ENCODE measurements at places on chromosomes 12 and 14.

- DNase-seq: no peak
These were observed 116.6 kb downstream of the BCL11B start for GRCh38 chr14:99155173-99156089.

DNA sequence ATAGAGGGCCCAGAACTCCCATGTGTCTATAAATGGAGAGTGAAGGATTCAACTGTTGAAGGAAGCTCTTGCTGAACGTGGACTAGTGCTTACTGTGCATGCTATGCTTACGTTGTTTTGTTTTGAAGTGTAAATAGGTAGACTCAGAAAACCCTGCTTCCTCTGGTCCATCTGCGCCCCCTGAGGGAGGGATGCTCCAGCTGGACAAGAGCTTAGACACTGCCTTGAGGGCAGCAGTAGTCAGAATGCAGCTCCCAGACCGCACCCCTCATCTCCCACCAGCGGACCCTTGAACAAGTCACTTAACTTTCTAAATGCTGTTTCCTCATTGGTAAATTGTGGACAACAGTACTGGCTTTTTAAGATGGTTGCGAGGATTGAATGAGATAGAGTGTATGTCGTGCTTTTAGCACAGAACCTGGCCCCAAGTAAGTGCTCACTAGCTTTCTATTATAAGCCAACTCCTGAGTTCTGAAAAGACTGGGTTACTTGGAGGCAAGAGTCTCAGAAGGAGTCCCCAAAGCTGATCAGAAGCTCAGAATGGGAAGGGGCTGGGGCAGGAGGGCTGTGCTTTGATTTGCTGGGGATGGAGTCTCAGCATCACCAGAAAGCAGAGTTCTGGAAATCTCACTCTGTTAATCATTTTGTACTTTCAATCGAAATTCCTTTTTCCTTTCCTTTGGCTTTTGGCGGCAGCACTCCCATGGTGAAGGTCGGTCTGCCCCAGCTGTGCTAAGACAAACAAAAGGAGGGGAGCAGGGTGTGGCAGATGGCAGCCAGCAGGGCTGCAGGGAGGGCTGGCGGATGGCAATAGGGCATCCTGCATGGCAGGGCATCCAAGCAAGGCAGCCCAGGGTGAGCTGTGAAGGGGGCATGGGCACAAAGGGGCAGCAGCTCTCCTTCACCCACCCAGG, 15.6 kb downstream of the AGAP2 start:
- no peak for DNase-seq

DNA sequence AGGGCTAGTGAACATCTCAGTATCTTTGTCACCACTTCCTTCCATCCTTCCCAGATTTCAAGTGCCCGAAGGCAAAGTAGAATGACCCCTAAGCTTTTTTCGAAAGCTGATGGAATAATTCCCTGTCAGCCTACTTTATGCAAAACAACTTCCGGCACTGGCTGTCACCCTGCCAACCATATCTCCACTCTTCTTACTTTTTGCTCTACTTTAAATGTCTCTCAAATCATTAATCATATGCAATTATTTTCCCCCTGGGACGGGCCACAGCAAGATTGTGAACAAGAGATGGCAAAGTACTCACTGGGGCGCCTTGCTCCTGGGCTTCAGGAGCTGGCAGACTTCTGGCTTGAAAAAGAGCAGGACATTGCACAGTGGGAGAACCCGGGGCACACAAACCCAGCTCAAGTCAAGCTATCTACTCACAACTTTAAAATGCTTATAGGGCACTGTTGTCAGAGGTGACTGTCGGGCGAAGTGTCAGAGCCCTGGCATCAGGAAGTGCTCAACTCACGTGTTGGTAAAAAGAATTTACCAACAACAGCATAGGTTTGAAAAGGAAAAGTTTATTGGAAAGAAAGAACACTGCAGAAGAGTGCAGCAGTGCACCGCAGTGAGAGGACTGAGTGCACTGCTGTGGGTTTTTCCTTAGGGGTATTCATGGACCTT, 373.5 kb downstream of the PAWR start:
- no peak for DNase-seq

GRCh38 chr14:99012703-99013102, 259.3 kb downstream of the BCL11B start:
- DNase-seq: no peak

DNA sequence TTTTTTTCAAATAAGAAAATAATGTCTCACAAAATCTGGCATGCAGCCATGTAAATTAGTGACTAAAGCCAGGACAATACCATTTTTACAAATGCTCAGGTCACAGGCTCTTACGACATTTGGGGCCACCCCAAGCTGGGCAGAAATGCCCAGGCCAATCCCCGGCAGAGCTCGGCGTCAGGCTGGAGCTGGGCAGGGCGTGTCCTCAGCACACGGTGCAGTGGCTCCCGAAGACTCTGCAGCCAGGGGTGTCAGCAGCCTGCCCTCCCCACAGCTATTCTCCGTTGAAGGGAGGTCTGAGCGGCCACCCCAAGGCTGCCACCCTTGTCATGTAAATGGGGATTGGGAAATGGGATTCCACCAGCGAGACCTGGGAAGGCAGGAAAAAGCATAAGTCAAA, 158.6 kb downstream of the DICER1 start:
- DNase-seq: no peak

DNA sequence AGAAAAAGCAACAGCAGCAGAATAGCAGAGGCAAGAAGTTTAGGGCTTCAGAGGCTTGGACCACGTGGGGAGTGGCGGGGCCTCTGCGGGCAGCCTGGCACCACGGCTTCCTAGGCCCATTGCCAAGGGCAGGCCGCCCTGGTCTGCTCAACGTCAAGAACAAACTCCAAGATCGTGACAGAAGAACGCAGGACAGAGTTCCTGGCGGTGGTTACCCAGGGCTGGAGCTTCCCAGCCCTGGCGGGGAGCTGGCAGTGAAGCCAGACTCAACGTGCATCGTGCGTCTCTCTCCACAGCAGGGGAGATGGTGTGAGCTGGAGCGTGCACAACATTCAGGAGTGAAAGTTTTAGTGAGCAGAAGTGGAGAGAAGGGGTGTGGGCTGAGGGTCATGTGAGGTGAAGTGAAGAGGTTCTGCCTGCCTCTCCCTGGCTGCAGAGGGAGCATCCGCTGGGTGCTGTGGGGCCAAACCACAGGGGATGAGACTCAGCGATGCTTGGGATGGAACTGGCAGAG, 13.9 kb upstream of the CACNA2D4 start:
- no peak for DNase-seq

DNA sequence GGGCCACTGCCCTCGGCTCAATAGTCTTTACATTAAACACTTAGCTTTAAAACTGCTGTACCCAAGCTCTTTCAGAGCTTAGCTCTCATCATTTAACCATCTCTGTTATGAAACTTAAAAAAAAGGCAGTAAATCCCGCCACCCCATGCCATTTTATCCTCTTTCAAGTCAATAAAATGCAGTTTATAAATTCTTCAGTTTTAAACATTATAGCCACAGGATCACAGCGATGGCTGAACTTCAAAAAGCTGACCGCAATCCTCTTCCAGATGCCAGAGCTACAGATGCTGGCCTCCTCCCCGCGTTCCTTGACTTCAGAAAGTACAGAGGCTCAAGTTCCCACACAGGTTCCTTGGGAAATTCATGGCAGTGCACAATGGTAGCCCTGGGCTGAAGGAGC, 4.2 kb downstream of the OR10G3 start:
- DNase-seq: no peak

- DNase-seq: no peak
These were observed 1249.4 kb downstream of the LRFN5 start for GRCh38 chr14:42856106-42856505.

GRCh38 chr12:68259318-68259940, 6.0 kb upstream of the IL22 start:
- DNase-seq: no peak

- no peak for DNase-seq
These were observed 202.2 kb upstream of the PRKD1 start for GRCh38 chr14:30129807-30130206.

GRCh38 chr12:21800011-21800410, 25.5 kb upstream of the KCNJ8 start:
- DNase-seq: no peak

DNA sequence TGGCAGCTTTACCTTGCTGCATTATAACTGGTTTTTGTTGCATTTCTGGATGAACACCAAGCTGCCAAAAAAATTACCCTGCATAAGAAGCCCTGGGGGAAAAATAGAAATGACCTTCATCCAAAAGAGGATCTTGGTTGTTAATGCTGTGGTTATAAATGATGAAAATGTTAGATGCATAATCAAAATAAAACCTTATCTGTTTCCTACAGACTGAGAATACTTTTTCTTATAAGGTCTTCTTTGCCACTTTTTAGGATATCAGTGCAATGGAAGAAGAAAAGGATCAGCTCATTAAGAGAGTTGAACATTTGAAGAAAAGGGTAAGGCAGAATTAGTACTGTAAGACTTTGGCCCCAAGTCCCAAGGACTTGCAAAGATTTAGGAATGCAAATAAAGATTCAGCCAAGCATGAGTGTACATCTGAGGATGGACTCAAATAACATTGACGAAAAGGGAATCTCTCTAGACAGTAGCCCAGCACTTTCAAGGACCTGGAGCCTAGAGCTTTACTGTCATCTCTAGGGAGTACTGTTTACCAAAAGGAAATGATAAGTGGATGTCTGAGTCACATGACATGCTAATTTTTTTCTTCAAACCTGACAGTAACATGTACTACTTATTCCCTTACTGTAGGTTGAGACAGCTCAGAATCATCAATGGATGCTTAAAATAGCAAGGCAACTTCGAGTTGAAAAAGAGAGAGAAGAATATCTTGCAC, 10.7 kb downstream of the IFT81 start:
- no peak for DNase-seq

GRCh38 chr14:95495538-95496025, 20.9 kb downstream of the SYNE3 start:
- no peak for DNase-seq

GRCh38 chr14:51855234-51855633, 5.2 kb upstream of the GNG2 start:
- no peak for DNase-seq

DNA sequence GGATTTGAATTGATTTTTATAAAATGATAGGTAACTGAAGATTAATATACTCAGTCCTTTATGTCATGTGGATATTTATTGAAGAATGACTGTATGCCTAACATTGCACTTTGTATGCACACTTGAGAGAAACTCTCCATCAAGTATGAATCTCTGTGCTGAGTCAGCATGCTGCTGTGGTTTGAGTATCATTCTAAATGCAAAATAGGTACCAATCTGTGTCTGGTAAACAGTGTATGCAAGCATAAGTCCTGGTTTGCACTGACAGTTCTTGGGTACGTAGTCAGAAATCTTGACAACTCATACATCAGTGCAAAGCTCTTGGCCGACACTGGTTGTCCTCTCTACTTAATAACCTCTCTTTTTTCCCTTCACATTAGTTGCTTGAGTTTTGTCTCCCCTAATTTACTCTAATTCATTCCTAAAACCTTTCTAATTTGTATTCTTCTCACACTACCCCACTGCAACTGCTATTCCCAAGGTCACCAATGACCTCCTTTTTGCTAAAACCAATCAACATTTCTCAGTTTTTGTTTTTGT, 21.8 kb downstream of the MGAT4C start:
- no peak for DNase-seq

DNA sequence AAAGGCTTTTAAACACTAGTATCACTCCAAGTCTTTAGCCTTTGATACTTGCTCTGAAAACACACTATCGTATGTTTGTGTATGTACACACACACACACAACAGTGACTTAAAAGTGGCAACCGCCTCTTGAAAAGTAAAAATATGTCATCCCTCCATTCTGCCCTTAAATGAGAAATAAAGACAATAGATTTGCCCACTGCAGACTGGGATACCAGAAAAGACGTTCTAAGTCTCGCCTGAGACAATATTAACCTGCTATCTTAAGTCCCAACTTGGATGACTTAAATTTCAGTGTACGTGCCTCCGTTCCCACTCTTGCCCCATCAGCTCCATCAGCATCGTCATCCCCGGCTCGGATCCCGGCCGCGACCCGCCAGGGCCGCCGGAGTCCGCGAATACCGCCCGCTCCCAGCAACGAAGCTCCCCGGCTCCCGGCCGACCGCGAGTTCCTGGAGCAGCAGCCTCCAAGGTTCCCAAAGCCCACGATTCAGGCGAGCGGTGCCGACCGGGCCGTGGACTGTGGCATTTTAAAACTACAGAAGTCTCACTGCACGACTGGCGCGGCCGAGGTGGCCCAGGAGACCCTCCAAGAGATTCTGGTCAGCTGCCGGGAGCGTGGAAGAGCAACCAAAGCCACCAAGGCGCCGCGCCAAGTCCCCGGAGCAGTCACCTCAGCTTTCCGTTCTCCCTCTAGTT, 2.8 kb upstream of the ARID2 start:
- no peak for DNase-seq

GRCh38 chr12:115351514-115352077, 667.6 kb upstream of the TBX3 start:
- no peak for DNase-seq
